SW480 (cell line): ENCODE measurements at places on chromosomes 11 and 22.
A peak's percentile ranks its signal among the peaks of the same experiment; 100 is the strongest.

- no peak for DNase-seq
These were observed 1129.1 kb downstream of the BRD1 start for GRCh38 chr22:48698618-48699017.

DNA sequence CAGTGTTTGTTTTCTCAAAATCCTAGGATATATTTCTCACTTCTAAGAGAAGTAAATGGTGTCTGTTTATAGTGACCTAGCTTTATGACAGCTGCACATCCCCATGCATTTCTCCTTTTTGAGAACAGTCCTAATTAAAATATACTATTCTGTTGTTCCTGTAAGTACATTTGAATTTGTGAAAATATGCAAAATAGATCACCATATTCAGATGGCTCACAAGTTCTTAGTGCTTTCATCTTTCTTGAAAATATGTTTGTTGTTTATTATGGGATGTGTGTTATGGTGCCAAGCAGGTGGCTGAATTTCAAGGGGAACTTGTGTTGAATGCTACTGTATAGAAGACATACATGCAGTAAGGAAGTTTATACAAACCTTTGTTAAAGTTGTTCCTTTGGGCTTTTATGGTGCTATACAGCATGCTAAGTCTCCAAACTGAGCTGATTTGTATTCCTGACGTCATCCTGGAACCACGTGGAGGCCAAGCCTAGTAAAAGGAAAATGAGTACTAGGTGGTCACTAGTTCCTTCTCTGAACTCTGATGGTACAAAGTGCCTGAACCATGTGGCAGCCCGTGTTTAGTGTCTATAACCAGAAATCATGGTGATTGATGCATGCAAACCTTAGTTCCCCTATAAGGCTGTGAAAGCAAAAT, 7.8 kb upstream of the VSTM5 start:
- no peak for DNase-seq

DNA sequence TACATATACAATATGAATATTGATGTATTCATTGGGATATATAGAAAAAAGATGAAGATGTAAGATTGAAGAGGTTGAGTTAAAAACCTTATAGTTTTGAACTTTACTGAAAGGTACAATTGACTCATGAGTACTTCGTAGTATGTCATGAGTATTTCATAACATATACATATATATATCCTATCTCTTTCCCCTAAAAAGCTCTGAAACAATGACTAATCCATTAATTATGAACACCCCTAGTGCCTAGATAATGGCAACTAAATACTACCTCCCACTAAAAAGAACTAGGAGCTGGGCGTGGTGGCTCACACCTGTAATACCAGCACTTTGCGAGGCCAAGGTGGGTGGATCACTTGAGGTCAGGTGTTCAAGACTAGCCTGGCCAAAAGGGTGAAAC, 31.5 kb downstream of the SLC35F2 start:
- no peak for DNase-seq

DNA sequence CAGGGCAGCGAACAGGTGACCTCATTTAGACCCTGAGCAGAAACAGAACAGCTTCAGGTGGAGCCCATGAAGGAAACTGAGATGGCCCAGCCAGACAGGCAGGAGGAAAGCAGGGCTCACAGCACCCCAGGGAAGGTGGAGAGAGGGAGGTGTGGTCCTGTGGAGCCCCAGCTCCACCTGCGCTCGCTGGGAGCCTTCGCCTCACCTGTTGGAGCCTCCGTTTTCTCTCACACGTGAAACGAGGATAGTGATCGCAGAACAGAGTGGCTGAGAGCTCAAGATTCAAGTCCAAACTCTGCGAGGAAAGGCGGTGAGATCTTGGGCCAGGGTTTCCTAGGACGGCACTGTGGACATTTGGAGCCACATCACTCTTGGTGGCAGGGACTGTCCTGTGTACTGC, 8.6 kb upstream of the CERK start:
- DNase-seq: no peak

DNA sequence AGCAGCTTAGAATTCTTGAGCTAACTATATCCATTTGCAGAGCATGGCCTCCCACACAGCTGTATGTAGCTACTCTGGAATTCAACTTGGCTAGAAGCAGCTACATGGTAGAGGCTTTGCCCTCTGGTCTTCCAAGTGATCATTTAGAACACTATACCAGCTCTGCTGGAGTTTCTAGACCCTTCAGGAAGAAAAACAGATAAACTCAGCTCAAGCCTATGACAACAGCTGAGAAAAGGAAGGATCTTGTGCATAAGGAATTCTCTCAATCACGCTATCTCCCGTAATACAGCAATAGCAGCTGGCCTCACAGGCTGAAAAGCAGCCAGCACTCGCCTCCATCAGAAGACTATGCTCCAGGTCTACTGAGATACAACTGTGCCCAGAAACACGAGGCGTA, 50.6 kb upstream of the APOA1 start:
- no peak for DNase-seq

- DNase-seq: peak; percentile 64
These were observed 113.1 kb upstream of the HSD17B12 start for GRCh38 chr11:43567396-43567975.

DNA sequence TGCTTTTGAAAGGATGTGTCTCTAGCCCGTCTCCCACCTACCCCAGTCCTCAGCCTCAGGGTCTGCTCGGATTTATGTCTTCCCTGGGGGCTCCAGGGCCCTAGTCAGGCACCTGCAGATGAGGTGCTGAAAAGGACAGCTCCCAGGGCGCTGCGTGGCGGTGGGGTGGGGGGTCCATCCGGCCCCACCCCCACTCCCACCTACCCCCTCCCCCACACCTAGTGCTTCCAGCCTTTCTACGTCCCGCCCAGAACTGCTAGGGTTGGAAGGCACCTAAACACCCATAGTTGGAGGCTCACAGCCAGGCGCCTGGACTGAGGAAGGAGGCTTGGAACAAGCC, 1.4 kb upstream of the ROBO3 start:
- no peak for DNase-seq

DNA sequence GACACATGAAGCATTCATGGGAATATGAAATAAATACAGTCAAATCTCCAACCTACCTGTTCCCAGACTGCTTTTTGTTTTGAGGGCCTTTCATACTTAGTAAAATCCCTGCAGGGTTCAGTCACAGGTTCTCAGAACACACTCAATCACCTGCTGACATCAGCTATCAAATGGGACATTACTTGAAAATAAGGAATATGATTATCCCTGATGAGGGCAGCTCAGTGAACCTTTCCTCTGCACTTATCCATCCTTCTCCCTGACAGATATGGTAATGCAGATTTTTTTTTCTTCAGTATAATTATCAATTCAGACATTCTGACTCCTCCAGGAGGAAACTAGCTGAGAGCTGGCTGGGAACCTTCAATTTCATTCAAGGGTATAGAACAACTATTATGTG, 1127.4 kb upstream of the CCDC90B start:
- no peak for DNase-seq

DNA sequence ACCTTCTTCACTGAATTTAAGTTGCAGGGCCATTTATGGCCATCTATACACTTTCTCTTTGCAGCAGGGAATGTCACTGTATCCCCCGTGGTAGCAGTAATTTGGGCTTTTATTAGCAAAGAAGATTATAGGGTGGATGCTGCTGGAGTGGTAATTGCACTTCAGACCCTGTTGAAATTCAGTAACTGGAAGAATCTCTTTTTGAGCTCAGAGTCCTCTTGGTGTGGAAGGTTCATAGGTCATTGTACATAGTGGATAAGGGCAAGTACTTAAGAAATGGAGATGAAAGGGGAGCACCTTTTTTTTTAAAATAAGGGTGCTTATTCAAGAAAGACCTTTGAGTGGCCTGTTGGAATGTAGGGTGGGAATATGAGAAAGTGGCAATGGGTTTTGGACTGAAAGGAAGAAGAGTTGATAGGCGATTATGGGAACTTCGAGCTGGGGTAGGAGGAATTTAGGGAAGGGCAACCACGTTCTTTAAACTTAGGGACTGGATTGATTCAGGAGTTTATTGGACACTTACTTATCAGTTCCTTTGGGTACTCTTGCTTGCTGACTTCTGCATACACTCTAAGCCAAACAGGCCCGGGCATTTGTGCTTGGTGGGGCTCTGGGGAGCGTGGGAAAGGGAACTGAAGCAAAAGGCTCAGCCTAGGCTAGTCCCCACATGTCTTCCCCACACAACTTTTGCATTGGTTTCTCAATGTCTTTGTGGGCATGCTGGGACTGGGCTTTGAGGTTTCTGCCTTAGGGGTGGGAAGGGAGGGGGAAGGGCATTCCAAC, 26.5 kb downstream of the CTNND1 start:
- no peak for DNase-seq
